ENCODE measurements at places on chromosomes 5 and 9. TPM values are rescaled to one million over a fixed set of nuclear protein-coding genes. Genes with fewer than 3 reads are reported as not detected.

DNA sequence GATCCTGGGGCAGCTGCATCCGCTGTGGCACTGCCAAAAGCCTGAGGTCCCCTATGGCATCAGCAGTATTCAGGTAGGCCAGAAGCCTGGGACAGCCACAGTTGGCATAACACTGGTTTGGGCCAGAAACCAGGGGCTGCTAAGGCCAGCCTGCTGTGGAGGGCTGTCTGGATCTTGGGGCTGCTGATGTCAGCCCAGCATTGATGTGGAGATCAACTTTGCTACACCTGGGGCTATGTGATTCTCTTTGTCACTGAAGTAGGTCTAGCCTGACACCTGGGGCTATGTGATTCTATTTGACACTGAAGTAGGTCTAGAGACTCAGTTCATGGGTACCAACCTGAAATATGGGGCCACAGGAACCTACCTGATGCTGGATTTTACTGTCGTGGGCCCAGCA is 411.5 kb downstream of the RASEF start:
- H3K27ac ChIP-seq: no peak overlapping the region
- no peaks in the 10 kb centered on the region for H3K36me3 ChIP-seq
- no peak overlapping the region for H3K4me3 ChIP-seq
- DNase-seq: no peak

DNA sequence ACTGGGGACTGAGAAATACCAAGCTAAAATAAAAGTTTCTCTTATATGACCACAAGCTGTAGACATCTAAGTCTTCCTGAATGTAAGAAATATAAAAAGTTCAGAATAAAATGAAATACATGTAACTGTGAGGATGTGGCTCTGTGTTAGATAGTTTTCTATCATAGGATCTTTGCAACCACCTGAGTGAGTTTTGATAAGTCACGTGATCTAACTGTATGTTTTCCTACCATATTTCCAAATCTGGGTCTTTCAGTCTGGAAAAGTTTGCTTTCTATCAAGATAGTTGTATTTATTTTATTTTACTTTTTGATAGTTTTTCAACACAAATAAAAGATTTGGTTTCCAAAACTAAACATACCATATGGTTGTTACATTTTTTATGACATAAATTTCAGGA is 1905.8 kb upstream of the ACO1 start:
- no peak for DNase-seq
- H3K4me3 ChIP-seq: no peak overlapping the region
- no peaks in the 10 kb centered on the region for H3K4me1 ChIP-seq
- H3K36me3 ChIP-seq: no peaks in the 10 kb centered on the region

DNA sequence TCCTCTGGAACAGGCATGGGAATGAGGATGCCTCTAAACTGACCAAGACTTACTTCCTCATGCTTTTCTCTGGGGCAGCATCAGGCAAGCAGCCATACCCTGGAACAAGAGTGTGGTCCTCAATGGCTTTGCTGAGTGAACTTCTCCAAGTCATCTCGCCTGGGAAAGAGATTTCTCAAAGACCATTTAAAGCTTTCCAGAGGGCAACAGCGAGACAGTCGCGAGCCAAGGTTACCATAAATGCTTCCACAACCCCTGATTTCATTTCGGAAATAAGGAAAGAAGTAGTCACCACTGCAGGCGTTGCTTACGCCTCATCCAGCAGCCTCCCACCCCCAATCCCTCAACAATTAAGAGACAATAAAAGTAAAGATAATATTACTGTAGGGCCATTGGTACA is 1.1 kb upstream of the SNCAIP start:
- no peaks in the 10 kb centered on the region for H3K36me3 ChIP-seq
- no peak for DNase-seq
- no peak overlapping the region for H3K4me3 ChIP-seq
- peaks cover 12% of the 10 kb centered on the region for H3K4me1 ChIP-seq
- peaks cover 32% of the 10 kb centered on the region for H3K27me3 ChIP-seq
- peak overlapping the region; percentile 63 for H3K27ac ChIP-seq

SPAAR gene
- total RNA-seq: 2.5 TPM

CLIC3 gene
- not detected for total RNA-seq

GRCh38 chr5:100299261-100299660 is 235.9 kb upstream of the FAM174A start:
- no peaks in the 10 kb centered on the region for H3K36me3 ChIP-seq
- H3K27me3 ChIP-seq: no peaks in the 10 kb centered on the region
- DNase-seq: no peak
- no peak overlapping the region for H3K4me3 ChIP-seq
- no peaks in the 10 kb centered on the region for H3K4me1 ChIP-seq

RASGRF2 gene
- 2.0 TPM for total RNA-seq

DNA sequence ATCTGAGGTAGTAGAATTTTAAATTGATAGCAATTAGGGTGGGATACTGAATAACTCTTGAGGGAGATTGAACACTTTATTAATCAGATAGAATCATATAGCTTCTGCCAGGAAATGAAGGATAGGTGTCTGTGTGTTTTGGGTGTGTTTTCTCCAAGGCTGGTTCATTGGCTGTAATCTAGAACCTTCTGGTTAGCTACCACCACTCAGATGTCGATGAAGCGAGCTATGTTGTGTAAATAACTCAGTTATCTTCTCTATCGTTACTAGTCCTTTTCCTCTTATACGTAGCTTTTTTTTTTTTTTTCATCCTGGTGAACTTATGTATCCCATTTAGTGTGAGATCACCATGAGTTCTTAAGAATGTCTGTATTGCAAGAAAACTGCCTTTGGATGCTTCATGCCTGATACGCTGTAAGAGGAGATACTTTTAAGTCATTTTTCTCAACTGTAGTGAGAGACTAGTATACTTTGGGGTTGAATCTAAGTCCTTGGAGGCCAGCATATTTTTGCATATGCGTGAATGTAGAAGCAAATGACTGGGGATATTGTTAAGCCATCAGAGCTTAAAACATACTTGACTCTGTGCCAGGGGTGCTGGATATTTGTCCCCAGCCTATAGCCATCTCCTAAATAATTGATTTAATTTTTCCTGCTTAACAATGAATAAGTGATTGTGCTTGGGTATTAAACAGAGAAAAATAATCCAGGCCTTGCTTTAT is 2.1 kb downstream of the TNFAIP8 start:
- DNase-seq: no peak
- no peaks in the 10 kb centered on the region for H3K36me3 ChIP-seq
- peak overlapping the region; percentile 85 for H3K27ac ChIP-seq
- H3K4me3 ChIP-seq: peak overlapping the region; percentile 69
- peaks cover 5% of the 10 kb centered on the region for H3K4me1 ChIP-seq

Data from transverse colon (tissue), 4 donors.